Thymus (tissue), 14 donors: ENCODE measurements at places on chromosomes 2 and 18. TPM values are rescaled to one million over a fixed set of nuclear protein-coding genes. Genes with fewer than 3 reads are reported as not detected.

DNA sequence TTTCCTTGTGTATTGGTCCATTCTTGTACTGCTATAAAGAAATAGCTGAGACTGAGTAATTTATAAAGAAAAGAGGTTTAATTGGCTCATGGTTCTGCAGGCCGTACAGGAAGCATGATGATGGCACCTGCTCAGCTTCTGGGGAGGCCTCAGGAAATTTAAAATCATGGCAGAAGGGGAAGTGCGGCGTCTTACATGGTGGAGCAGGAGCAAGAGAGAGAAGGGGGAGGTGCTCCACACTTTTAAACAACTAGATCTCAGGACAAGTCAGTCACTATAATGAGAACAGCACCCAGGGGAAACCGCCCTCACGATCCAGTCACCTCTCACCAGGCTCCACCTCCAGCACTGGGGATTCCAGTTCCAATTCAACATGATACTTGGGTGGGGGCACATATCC, 54.3 kb downstream of the MSH2 start:
- no peak for DNase-seq

DNA sequence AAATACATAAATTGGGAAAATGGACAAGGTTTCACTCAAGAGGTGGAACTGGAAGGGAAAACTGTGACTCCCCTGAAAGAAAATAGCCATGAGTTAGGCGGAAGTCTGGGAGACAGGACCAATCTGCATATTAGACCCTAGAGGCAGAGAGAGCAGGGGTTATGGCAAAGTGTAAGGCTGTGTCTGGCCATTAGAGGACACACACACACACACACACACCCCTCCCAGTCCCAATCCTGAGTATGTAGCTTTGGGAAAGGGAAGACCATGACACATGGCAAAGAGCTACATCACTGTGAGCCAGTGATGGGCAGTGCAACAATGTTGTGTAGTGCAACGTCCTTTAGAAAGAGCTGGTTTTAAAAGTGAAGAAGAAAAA, 479.9 kb upstream of the NXPH2 start:
- DNase-seq, result no peak

- DNase-seq, result no peak
Measured at GRCh38 chr2:30710461-30710860, 96.8 kb downstream of the CAPN13 start.

- no peak for DNase-seq
Measured at GRCh38 chr18:22176420-22177326, 7.3 kb downstream of the GATA6 start.

DNA sequence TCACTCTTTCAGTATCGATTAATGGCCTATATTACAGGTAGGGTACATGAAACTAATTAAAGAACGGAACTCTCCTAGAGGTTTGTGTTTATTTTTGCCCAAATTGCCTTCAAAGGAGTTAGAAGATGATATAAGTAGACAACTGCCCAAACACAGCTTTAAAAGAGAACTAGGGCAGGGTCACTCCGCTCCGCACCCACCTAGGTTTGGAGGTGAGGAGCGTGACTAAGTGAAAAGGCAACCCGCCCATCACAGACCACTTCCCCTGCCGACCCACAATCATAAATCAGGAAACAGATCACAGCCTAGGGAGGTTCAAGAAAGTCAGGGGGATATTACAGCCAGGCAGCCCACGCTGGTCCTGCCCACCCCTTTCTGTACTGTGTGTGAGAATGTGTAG, 166.7 kb downstream of the C1D start:
- DNase-seq, result no peak

GRCh38 chr2:106885971-106886915, at the start of gene ST6GAL2:
TSS of gene ST6GAL2 (minus strand) at chr2:106886167. CDS start at chr2:106843977, 42,190 bp downstream.
- no peak for DNase-seq

GRCh38 chr2:97919858-97920257, 75.9 kb downstream of the TMEM131 start:
- DNase-seq, result no peak

DNA sequence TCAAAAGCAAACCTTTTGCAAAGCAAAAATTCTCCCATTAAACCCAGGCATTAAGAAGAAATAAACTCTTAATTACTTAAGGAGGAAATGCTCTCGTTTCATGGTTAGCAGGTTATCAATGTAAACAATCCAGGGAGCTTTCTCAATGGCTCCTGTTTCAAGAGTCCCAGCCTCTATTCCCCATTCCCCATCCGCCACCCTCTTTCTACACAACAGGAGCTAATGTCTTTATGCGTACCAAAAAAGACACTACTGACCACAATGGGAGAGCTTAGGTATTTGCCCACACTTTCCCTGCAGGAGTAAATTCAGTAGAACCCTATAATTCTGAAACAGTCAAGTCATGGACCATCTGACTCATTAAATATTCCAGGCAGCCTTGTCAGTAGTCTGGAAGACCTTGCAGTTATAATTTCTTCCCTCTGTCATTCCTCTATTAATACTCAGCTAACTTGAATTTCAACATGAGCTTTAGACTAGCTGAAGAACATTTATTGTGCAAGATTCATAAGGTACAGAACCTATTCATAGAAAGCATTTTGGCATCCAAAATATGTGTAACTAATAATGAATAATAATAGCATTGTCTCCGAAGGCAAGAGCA, 48.6 kb downstream of the SLC8A1 start:
- DNase-seq, result no peak

- no peak for DNase-seq
Measured at GRCh38 chr2:134934150-134934549, 15.5 kb downstream of the CCNT2 start.

GRCh38 chr2:120927265-120927628, 191.6 kb downstream of the GLI2 start:
- no peak for DNase-seq

LDAH gene
- total RNA-seq, result 23.1 TPM

STAMBP gene
- total RNA-seq, result 46.3 TPM

INO80C gene
- 7.1 TPM for total RNA-seq

HOXD10 gene
- total RNA-seq, result not detected

CKAP2L gene
- 14.1 TPM for total RNA-seq

RAX gene
- total RNA-seq, result under 0.01 TPM

CD207 gene
- total RNA-seq, result 0.99 TPM
